ENCODE measurements at places on chromosomes 3 and 15.

- no peak for DNase-seq
Measured at GRCh38 chr3:129330409-129330808, 51.7 kb downstream of the HMCES start.

DNA sequence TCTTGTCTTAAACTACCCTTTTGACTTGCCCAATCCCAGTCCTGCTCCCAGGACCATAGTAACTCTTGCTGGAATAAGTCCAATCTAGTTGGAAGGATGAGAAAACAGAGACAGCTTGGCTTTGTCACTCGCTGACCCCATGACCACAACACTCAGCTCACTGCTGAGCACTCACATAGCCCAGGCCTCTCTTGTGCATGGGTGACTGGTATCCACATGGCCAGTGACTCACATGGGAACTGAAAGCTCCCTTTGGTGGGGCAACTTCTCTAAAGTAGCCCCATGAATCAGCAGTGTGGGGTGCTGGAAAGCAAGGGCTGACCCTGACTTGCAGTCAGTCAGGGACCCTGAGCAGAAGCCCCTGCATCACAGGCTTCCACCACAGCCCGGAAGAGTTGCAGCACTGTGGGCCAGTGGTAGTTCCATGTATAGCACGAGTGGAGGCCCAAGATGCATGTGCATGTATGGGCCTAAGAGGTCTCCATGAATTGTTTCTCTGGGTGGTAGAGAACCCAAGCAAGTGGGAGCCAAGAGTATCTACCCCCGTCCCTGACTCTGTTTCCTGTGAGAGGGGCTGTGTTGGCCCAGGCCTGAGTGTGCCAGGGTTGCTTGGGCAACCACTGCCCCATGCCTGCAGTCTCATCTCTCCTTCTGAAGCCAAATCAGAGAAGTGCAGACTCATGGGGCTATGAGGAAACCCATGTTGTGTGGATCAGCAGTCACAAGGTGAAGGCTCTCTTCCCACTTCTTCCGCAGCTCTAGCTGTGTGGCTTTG lies 62.1 kb upstream of the XCR1 start:
- DNase-seq, result no peak

- no peak for DNase-seq
Measured at GRCh38 chr3:159926573-159926972, 62.1 kb upstream of the IL12A start.

DNA sequence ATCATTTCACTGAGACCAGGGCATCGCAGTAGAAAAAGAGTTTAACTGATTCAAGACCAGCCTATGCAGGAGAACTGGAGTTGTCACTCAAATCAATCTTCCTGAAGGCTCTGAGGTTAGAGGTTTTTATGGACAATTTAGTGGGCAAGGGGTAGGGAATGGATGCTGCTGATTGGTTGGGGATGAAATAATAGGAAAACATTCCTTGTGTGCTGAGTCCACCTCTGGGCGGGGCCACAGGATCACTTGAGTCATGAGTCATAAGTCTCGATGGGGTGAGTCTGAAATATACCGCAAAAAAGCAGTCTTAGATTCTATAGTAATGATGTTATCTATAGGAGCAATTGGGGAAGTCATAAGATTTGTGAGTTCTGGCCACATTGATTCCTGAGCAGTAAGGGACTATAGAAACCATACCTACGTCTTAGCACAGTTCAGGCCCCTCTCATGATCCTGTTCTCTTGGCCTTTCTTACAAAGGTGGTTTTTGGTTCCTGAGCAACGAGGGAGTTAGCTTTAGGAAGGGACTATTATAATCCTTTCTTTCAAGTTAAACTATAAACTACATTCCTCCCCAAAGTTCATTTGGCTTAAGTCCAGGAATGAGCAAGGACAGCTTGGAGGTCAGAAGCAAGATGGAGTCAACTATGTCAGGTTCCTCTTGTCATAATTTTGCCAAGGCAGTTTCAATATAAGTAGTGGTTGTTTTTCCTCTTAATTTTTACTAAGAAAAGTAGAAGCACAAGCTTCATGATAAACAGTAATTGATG lies 2.7 kb upstream of the OPA1 start:
- no peak for DNase-seq

DNA sequence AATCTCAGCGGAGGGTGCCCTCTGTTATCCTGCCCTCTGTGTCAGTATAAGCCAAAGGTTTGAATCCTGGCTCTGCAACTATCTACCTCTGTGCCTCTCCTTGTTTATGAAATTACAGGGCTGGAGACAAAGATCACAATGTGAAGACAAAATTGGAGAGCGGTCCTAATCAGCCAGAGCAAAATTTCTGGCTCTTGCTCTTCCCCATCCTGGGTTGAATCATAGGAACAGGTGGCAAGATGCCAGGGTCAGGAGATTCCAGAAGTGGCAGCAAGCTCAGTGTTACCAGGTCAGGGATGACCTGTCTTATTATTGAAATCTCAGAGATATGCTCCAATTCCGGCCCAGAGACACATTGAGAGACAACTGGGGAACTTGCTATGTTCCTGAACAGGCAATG lies 2.3 kb upstream of the CCR2 start:
- no peak for DNase-seq

DNA sequence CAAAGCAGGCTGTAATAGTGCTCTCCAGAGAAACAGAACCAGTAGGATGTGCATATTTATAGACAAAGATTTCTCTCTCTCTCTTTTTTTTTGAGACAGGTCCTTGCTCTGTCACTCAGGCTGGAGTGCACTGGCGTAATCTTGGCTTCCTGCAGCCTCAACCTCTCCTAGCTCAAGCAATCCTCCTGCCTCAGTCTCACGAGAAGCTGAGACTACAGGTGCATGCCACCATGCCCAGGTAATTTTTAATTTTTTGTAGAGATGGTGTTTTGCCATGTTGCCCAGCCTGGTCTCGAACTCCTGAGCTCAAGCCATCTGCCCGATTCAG lies 67.1 kb upstream of the CHD2 start:
- no peak for DNase-seq

DNA sequence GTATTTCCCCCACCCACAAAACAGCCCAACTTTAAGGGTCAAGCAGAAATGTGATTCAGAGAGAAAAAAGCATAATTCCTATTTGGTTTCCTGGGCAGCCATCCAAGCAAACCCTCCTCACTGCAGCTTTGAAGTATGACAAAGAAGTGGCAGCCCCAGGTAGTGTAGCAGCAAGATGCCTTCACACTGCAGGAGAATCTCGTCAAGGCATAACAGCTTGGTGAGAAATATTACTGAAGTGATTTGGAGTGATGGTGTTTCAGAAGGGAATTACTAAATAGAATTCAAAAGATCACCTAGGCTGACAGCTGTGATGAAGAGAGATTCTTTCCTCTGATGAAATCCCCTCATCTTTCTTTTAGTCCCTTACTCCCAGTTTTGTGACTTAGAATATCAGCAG lies 173.9 kb downstream of the PYDC2 start:
- DNase-seq, result no peak

DNA sequence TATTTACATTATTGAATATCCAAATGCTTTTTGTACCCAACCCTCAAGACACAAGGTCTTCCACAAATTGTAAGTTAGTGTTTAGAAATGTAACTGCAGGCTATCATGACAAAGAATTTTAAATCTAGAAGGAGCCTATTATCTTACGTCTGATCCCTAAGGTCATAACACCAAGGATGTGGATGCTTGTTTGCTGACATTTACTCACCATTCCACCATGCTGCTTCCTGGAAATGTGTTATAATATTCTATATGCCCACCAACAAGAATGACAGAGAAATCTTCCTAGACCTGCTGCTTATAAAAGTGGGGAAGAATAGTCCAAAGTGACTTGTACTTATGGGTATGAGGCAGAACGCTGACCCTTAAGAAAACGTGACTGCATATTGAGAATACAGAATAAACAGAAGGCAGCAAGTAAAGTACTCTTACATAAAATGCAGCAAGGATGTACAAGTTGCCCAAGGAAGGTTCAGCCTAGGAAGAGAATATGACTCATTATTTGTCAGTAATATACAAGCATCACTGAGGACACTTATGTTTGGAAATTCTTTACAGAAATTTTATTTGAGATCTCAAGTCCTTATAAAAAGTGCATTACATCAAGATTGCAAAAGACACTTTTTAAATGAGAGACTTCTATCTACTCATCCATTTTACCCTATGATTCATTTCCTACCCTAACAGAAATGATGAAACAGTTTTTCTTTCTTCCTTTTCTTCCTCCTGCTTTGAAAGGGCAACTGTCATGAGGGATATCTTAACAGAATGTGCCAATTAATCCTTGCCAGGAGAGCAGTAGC lies 59.6 kb downstream of the ESYT3 start:
- peak; percentile 13 for DNase-seq

- no peak for DNase-seq
Measured at GRCh38 chr3:191362524-191363090, 32.3 kb upstream of the UTS2B start.

Data from Panc1 (cell line).